Adipocyte (in vitro differentiated cells): ENCODE measurements at places on chromosomes 1 and 21.
A peak's percentile ranks its signal among the peaks of the same experiment; 100 is the strongest.

- no peak for DNase-seq
Measured at GRCh38 chr1:168613691-168614231, 37.4 kb downstream of the XCL1 start.

DNA sequence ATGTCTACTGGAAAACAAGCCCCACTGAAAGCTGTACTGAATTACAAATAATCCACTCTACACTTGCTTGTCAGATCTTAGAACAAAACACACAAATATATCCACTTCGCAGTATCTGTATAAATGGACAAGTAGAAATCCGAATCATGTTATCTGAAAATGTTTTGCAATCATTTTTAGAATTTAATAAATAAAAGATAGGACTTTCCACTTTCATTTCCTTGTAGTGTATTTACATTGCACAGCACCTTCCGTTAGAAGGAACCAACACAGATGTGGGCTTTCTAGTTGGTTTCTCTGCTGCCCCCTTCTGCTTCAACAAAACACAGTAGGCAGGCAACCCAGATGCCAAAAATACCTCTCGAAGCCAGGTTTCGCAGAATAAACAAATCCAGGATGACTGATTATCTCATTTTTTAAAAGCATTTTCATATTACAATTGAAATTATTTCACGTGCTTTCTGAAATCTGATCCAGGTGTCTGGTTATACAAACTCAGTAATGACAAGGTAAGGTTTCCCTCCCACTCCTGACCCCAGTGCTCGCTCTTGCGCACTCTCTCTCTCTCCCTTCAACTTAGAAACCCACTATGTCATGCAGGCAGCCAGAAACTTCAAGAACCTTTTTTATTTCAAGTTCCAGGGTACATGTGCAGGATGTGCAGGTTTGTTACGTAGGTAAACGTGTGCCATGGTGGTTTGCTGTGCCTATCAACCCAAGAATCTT lies 389.9 kb downstream of the SMYD3 start:
- DNase-seq = peak; percentile 63

- no peak for DNase-seq
Measured at GRCh38 chr1:45677751-45678245, 8.5 kb downstream of the GPBP1L1 start.

DNA sequence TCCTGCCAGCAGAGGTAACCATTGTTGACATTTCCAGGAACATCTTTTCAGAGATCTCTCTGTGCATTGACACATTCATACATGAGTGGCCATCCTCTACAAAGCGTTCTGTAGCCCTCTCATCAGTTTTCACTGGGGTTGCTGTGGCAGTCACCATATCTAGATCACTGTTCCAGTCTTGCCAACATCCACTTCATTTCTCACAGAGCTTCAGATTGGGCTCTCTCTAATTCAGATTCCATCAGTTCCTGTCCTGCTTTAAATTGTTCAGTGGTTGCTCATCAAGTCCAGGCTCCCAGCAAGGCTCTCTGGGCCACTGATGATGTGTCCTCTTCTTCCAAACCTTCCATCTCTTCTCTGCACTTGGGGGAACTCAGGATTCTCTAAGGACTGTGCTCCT lies 173.7 kb downstream of the KCNJ6 start:
- DNase-seq = peak; percentile 15

DNA sequence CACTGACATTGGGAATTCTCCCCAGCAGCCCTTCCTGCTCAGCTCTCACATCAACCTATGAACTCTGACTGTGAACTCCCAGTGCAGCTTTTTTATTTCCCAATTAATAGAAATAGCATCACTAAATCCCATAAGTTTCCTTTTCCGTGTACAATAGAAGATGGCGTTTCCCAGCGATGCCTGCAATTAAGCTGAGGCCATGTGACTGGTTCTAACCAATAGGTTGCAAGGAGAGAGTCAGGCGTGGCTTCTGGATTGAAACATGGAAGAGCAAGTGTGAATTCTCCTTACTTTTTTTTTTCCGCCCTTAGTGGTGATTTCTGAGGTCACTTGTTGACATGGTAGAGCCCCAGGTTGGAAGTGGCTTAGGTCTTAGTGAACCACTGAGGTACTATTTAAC lies 59.0 kb upstream of the IGSF5 start:
- DNase-seq = no peak

GRCh38 chr21:46202592-46203202 lies 18.4 kb upstream of the SPATC1L start:
- no peak for DNase-seq
